ENCODE measurements at places on chromosomes 3 and 15. TPM values are rescaled to one million over a fixed set of nuclear protein-coding genes. Genes with fewer than 3 reads are reported as not detected.

The HRH1 gene
- 0.06 TPM for polyA plus RNA-seq

The NTRK3 gene
- polyA plus RNA-seq, result 42.3 TPM

The SOX14 gene
- polyA plus RNA-seq, result not detected

The TMEM212 gene
- not detected for polyA plus RNA-seq

The DISP2 gene
- polyA plus RNA-seq, result 26.0 TPM

The TGM5 gene
- polyA plus RNA-seq, result not detected

The SLC15A2 gene
- polyA plus RNA-seq, result 1.6 TPM

The CDHR4 gene
- polyA plus RNA-seq, result not detected

The FGF12 gene
- 2.1 TPM for polyA plus RNA-seq

The SCAANT1 gene
- not detected for polyA plus RNA-seq

The ACKR2 gene
- not detected for polyA plus RNA-seq

The SMAD6 gene
- 0.16 TPM for polyA plus RNA-seq

The EPHB1 gene
- 19.1 TPM for polyA plus RNA-seq
